ENCODE measurements at places on chromosomes 5 and 9.

DNA sequence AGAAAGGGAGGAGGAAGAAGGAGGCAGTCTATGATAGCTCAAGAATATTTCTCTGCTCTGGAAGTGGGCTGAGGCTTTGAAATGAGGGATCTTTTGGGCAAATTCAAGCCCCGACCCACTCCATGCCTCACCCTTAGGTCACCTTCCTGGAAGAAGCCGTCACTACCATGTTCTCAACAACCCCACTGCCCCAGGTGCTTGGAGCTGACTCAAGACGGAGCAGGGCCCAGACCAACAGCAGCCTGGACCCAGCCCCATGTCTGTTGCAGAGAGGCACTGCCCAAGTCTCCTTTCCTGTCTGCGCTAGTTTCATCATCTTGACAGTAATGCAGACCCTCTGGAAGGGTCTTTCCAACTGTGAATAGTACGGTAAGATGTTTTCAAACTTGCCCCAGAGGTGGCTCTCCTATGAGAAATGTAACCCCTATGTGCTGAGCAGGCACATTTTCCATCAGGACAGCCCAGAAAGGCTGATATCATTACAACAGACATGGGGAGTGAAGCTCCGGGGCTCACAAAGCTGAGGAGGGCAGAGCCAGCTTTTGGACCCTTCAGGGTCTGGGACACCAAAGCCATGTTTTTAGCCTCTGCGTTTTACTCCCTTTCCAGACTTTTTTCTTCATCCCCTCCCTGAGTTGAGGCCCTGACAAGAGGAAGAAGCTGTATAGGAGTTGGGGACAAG is 128.2 kb upstream of the LARP1 start:
- DNase-seq, result no peak

DNA sequence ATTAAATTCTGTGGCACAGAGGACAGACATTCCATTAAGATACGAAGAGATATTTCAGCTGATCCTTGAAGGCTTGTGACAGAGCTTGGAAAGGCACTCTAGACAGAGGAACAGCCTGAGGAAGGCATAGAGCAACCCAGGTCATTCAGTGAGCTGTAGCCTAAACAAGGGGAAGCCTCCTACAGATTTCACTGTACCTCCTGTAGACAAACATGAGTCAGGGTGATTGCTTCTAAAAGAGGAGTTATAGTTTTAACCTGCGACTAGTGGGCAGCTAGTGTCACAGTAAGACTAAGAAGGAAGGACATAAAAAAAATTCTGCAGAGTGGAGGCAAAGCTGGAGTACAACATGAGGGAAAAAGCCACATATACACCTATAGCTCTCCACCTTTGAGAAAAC is 43.5 kb upstream of the ANKDD1B start:
- no peak for DNase-seq

DNA sequence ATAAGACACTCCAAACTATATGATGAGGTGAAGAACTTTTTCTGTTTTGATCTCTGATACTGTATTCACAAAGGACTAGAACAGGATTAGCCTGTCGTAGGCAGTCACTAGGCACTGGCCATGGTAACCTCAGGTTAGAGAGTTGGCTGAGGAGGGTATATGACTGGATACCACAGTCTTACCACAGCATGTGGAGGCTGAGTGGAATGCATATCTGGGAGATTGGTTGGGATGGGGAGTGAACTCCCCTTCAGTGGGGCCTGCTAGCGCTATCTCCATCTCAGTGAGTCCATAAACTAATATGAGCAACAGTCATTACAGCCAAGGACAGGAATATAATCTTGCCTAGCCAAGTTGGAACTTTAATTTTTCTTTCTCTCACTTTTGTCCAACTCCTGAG is 339.1 kb downstream of the SPATA31D1 start:
- no peak for DNase-seq

DNA sequence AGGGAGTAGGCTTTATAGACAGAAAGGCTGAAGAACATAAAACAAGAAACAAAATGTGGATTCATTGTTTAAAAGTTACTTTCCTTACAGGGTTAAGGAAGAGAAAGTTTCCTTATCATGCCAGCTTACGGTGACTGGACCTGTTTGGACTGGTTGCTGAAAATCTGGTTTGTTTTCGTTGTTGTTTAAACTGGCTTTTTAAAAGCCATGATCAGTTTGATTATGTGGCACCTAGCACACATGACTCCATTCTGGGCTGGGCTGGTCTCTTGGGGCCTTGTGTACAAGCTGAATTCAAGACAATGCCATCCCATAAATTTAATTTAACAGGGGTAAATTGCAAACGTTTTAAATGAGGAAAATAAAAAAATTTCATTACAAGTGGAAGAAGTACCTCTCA is 18.4 kb upstream of the ZNF474 start:
- DNase-seq, result no peak

GRCh38 chr5:122498163-122498562 is 186.1 kb downstream of the SNCAIP start:
- DNase-seq, result no peak

GRCh38 chr5:56514245-56514644 is 281.1 kb upstream of the ANKRD55 start:
- no peak for DNase-seq

All from large intestine (tissue), 12 donors.